Dorsolateral prefrontal cortex (tissue), 122 donors: ENCODE measurements at places on chromosomes 5 and 9.

GRCh38 chr9:111937781-111938426, 41.3 kb downstream of the UGCG start:
- DNase-seq = no peak

GRCh38 chr9:127194881-127195713, 69.5 kb upstream of the GARNL3 start:
- no peak for DNase-seq

DNA sequence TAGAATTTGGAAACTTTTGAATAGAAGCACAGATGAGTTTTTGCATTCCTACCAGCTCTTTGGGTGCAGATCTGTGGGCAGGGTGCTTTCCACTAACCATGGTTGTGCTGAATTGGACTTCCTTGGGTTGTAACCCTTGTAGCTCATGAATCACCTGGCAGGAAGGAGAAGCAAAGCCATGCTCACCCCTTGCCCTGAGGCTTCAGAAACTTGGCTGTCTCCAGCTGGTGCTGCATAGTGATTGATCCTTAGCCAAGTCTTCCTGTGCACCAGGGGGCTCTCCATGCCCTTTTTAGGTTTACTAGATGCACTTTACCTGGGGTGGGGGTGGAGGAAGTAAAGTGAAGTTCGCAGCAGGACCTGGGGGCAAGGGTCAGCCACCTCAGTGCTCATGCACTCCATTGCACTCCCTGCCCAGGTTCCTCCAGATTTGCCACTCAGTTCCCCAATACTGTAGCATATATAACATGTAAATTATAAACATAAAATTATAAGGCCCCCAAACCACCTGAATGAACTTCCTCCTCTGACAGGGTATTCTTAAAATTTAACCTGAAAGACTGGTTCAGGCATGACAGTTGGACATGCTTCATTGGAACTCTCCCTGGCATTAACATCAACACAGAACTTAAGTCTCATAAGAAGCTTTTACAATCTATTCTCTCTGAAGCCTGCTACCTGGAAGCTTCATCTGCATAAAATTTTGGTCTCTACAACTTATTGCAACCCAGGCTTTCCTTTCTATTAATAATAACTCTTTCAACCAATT, 25.8 kb upstream of the IFNA14 start:
- DNase-seq = no peak

- DNase-seq = no peak
These were observed 15.5 kb downstream of the MED10 start for GRCh38 chr5:6362846-6363245.

GRCh38 chr9:85045271-85045670, 375.7 kb downstream of the NTRK2 start:
- no peak for DNase-seq

- peak; percentile 73 for DNase-seq
These were observed 62.6 kb downstream of the NEK6 start for GRCh38 chr9:124320062-124320973.

GRCh38 chr9:124001458-124001799, 10.1 kb upstream of the LHX2 start:
- DNase-seq = no peak

- peak; percentile 45 for DNase-seq
These were observed 210.2 kb upstream of the ACTBL2 start for GRCh38 chr5:57692582-57693487.

DNA sequence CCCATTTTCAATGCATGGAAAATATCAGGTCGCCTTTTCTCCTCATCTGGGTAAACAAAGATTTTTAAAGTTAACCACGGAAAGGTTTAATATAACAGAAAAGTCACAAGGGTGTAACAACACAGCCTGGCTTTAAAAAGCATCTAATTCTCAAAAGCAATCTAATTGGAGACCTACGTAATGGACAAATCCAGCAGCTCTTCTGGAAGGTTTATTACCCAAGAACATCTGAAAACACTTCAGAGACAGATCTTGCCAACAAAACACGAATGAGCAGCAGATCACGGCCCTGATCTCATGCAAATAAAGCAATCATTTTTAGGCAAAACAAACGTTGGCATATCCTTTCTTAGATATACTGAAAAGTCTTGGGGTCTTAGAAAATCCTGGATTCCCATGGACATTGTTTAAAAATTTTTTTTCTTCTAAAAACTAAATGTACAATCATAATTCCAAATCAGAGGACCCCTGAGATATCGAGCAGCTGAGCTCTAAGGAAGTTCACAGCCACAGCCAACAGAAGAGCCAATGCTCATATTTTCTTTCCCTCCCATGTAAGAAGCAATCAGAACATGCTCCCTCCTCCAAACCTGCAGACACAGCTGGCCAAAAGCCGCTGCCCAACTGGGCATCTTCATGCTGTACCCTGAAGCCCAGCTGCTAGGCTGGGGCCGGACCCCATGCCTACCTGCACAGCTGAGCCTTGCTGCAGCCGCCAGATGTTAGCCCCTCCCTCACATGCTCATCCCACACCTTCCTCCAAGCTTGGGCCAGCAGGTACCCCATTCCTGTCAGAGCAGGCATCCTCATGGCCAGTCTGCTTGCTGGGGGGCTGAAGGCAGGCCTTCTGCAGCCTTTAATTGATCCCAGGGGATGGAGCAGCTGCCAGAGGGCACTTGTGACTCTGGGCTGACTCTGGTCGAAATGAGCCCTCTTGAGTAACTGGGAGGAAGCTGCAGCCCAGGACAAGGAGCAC, 11.2 kb downstream of the ANKS6 start:
- DNase-seq = no peak

GRCh38 chr5:176748073-176748966, 62.0 kb upstream of the UNC5A start:
- DNase-seq = no peak

GRCh38 chr9:15253197-15253596, 53.8 kb downstream of the TTC39B start:
- no peak for DNase-seq

DNA sequence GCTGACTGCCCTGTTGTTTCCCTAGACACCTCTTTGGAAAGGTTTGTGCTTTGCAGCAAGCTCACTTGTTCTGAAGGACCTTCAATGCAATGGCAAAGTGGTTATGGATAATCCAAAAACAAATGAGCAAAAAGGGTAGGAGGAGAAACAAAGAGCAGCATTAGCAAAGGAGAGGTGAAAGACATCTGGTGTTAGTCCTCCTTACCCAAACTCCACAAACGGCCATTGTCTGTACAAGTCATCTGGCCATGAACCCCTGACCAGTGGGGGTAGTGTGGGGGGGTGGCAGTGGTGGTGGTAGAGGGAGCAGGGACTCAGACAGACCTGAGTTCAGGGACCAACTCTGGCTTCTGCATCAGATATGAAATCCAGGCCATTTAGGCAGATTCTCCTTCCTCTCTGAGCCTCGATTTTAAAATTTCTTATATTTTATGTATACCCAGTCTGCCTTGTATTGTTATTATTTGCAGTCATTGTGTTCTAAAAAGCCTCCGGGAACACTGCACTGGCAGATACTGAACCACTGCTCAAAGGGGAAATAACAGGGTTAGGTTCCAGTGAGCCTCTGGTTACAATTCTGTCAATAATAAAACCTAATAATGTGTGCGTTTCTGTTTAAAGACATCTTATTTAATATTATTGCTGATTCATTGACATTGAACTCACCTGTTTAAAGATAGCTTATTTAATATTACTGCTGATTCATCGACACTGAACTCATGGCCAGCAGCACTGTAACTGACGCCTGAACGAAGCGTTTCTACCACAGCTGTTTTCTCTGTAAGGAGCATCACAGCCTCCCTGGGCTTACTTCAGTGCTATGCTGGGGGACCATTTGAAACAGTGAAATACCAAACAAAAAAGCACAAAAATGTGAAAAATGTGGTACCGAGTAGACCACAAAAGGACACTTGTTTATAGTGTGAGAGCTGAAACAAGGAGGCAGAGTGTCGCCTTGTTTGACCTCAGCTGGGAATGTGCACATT, 156.0 kb downstream of the SEC61B start:
- no peak for DNase-seq

DNA sequence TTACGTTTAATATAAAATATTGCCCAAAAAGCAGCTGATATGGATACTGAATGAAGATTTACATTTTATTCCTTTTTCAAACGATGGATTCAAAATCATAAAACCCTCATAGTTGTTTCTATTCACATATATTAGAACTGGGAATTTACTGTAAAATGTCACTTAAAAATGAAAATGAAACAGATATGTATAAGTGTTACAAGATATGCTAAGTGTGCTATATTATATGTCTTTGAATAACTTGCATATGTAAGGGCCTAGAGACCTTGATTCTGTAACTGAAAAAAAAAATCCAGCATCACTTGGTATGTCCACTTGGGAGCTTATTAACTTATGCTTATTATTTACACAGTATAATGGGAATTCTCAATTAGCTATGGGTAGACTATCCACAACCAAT, 43.2 kb downstream of the RFX3 start:
- no peak for DNase-seq

GRCh38 chr5:69530561-69531405, 29.2 kb upstream of the GTF2H2C start:
- no peak for DNase-seq

GRCh38 chr9:134212809-134213507, 48.6 kb upstream of the RNU6ATAC start:
- no peak for DNase-seq

DNA sequence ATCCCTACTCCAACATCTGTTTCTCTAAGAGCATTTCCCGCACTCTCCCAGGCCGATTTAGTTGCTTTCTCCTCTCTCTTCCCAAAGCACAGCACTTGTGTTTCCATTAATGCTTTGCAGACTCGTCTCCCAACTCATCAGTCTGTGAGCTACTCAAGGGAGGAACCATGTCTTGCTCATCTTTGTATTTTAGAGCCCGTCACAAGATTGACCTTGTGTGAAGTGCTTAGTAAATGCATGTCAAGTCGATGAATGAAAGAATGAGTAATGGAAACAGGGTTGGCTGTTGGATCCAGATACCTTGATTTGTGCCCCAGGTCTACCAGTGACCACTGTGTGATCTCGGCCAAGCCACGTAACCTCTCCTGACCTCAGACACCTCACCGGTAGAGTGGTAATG, 99.3 kb downstream of the KLF4 start:
- no peak for DNase-seq

GRCh38 chr5:115460472-115460871, 84.1 kb downstream of the FEM1C start:
- no peak for DNase-seq

GRCh38 chr9:69223605-69224004, 49.5 kb downstream of the TJP2 start:
- DNase-seq = no peak

- no peak for DNase-seq
These were observed 45.2 kb upstream of the RAD23B start for GRCh38 chr9:107237873-107238272.

DNA sequence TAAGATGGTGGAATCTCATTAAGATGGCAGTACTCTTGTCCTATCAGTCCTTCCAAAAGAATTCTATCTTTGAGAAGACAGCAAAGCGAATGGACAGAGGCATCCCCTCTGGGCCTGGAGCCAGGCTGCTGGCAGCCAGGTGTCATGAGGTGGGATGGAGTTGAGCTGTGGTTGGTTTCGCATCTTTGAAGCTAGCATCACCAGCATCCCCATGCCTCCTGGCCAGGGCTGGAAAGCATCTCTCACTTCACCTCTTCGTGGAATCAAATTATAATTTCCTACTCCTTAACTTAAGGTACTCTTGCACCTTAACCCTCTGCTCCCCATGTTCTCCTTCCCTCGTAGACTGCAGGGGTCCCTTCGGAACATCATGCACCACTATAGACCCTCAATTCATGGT, 248.3 kb downstream of the GADD45G start:
- DNase-seq = no peak

- no peak for DNase-seq
These were observed 18.4 kb downstream of the GPX3 start for GRCh38 chr5:151038801-151039238.

DNA sequence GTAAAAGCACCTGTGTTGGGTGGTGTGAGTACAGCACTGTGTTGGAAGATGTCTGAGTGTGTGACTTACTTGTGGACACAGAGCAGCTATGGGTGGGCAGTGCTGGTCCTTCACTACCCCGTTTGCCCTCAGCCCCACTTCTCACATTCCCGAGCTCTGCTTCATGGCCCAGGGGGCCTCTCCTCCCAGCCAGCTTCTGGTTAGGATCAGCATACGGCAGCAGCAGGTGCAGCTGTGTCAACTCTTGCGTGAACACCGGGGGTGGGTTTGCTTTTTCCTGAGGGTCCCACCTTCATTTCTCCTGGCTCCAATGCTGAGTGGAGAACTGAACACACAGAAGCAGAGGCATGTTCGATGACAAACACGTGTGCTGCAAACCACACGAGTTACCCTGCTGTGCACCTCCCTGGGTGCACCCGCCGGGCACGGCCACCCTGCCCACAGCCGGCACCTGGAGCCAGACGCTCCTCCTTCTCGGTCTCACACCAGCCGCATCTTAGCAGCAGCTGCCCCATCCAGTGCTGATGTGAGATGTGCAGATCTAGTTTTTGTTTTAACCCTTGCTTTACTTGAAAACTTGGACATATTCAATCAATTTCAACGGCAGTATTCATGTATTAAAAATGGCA, 14.9 kb upstream of the SLC6A3 start:
- peak; percentile 33 for DNase-seq

GRCh38 chr9:20054734-20055133, 265.9 kb upstream of the SLC24A2 start:
- DNase-seq = no peak

GRCh38 chr5:72378639-72379289, 58.6 kb downstream of the PTCD2 start:
- DNase-seq = no peak

- no peak for DNase-seq
These were observed 76.8 kb upstream of the PCSK1 start for GRCh38 chr5:96509721-96510350.

DNA sequence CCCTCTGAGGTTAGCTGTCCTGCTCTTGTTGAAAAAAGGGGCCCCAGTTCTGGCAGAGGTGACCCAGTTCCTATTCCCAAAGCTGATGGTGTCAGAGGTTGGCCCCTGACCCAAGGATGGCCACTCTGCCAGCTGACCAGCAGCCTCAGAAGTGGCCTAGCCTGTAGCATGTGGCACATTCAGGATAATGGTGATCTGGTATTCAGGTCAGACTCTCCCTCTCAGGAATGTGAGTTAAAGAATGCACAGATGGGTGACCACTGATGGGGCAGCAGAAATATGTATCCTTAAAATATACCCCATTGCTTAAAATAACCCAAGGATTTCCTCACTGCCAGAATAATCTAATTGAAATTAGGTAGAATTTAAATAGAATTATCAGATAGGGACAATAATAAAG, 369.2 kb downstream of the SEMA5A start:
- no peak for DNase-seq

- DNase-seq = no peak
These were observed 218.7 kb upstream of the TUT7 start for GRCh38 chr9:86572904-86573303.

DNA sequence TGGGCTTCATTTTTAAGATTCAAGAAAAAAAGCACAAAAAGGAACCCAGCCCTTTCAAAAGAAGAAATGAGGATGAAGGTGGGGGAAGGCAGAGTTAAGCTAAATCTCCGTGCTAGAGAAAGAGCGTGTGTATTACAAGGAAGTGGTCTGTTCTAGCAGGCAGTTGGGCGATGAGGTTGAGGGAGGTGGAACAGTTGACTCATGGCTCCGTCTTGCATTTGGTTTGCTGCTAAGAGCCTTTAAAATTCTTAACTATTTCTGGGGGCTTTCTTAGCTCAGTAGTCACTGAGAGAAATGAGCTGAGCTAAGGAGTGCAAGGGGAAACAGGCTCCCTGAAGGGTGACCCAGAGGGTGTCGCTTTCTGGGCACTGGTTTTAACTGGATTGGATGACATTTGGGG, 117.4 kb downstream of the GCNT1 start:
- DNase-seq = no peak
